ENCODE measurements at places on chromosomes 13 and 19.

- ATAC-seq = no peak
These were observed 538.4 kb upstream of the PCDH20 start for GRCh38 chr13:61954092-61954491.

GRCh38 chr13:30002577-30002976 lies 152.2 kb upstream of the UBL3 start:
- no peak for ATAC-seq

- no peak for ATAC-seq
These were observed 15.0 kb upstream of the VSTM2B start for GRCh38 chr19:29510701-29511265.

GRCh38 chr13:78376033-78376432 lies 227.3 kb downstream of the POU4F1 start:
- ATAC-seq = no peak

GRCh38 chr13:114219392-114219791 lies 15.3 kb upstream of the CDC16 start:
- no peak for ATAC-seq

- ATAC-seq = peak; percentile 53
These were observed 8.9 kb downstream of the CEBPA start for GRCh38 chr19:33293255-33294057.
